ENCODE measurements at places on chromosomes 12 and 14.

DNA sequence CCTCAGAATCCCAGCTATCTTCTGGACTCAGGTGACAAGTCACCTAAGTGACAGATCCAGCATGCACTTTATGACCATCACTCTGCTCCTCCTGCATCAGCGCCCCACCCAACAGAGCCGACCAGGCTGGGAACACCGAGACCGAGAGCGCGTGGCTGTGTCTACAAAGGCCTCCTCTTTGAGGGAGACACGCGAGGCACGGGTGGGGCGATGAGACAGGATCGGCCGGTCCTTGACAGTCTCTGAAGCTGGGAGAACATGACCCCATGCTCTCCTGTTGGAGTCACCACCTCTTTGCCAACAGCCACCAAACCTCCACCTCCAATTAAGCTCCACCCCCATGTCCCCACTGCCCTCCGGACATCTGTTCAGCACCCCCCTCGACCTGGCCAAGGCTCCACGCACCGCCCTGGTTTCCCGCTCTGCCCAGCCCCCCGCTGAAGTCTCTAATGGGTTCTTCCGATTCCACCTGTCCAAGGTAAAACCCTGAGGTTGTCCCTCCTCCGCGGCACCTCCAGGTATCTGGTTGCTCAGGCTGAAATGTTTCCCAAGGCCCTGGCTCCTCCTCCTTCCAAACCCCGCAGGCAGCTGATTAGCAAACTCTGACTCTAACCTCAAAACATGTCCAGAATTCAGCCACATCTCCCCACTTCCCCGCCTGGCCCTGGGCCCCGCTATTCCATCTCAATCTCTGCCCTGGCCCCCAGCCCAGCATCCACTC is 31.5 kb downstream of the HSP90AA1 start:
- DNase-seq: peak; percentile 45

GRCh38 chr12:79997096-79997791 is 62.3 kb upstream of the PPP1R12A start:
- no peak for DNase-seq

DNA sequence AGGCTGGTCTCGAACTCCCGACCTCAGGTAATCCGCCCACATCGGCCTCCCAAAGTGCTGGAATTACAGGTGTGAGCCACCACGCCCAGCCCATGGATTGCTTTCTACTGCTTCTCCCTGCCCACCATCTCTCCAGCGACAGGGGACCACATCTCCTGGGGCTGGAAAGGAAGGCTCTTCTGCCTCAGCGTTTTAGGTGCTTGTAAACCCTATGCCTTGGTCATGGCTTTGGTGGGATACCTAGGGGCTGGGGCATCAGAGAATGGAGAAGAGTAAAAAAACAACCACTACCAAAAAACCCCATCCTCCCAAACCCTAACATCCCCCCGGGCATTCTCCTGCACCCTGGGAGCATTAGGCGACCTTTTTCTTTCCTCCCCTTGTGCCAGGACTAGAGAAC is 1.1 kb upstream of the TMEM121 start:
- no peak for DNase-seq

DNA sequence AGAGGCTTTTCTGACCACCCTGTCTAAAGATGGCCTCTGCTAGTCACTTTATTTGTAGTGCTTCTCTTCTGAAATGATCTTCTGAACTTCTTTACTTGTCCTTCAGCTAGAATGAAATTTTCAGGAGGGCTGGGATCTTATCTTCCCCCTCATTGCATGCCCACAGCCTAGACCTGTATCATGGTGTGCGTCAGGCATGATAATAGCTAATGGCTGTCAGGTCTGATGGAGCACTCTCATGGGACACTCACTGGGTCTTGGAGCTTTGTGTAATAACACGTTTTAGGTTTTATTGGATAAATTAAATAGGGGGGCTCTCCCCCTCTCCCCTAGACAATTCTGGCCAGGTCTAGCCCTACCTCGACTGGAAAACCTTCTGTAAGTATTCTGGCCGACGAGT is 97.1 kb upstream of the NRXN3 start:
- no peak for DNase-seq

DNA sequence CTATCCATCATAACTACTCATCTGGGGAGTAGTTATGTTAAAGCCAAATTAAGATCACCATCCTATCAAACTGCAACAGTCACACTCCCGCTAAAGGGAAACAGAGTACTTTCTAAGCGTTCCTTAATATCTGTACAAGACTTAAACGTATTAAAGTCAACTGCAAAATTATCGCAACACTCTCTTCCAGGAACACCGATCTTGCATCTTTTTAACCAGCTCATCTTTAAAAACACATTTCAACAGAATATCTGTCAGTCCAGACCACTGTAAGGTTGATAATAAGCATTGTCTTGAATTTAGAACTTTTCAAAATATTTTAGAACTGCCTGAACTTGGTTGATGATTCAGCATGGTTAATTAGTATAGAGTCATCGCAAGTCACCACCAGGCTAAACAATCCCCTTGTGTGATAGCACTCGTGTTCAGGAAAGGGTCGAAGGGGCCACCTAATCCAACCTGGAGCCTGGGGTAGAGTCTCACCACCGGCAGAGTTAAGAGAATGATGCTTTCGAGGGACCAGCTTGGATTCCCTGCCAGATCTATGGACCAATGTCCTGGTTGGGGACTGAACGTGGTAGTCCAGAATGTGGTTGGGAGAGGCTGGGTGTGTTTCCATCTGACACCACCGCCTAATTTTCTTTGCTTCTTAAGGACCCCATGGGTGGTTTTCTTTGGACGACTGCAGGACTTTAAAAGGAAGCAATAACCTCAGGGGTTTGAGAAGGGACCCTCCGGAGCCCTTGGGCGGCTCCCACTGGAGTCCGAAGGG is 890 bp downstream of the SPTLC2 start:
- no peak for DNase-seq

DNA sequence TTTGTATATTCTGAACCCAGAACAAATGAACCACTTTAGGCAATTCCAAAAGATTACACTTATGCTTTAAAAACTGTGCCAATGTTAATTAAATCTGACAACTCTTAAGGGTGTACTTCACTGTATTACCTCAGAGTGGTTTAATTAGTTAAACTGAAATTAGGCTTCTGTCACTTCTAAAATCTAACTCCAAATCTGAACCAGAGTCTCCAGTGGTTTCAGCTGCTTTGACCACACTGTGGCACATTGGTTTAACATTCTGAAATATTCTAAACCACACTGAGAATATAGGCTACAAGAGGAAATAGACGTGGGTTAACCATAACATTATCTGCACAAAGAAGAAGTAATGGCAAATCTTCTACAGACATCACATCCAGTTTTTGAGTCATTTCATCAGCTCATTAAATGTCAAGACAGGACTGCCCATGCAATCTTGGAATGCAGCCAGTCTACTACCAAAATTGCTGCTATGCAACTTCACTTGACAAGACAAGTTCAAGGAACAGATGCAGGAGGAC is 94.8 kb downstream of the LRP6 start:
- DNase-seq: peak; percentile 49

- peak; percentile 85 for DNase-seq
Measured at GRCh38 chr14:59254146-59254910, 65.9 kb downstream of the DAAM1 start.

- DNase-seq: no peak
Measured at GRCh38 chr14:103151270-103151945, 28.1 kb downstream of the TNFAIP2 start.

- DNase-seq: peak; percentile 35
Measured at GRCh38 chr12:65993173-65993572, 137.4 kb downstream of the LLPH start.

- no peak for DNase-seq
Measured at GRCh38 chr12:22682663-22683062, 57.7 kb downstream of the ETNK1 start.

DNA sequence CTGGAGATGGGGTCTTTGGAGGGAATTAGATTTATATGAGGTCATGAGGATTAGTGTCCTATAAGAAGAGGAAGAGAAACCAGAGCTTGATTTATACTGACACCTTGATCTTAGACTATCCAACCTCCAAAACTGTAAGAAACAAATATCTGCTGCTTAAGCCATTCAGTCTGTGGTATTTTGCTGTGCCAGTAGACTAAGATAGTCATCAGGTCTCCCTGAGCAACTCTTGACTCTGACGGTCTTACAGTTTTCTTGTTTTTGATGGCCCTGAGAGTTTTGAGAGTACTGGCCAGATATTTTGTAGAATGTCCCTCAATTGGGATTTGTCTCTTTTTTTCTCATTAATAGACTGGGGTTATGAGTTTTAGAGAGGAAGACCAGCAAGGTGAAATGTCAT is 51.7 kb downstream of the TSHR start:
- DNase-seq: no peak

GRCh38 chr12:64061868-64062375 is 160.2 kb downstream of the KICS2 start:
- DNase-seq: no peak

DNA sequence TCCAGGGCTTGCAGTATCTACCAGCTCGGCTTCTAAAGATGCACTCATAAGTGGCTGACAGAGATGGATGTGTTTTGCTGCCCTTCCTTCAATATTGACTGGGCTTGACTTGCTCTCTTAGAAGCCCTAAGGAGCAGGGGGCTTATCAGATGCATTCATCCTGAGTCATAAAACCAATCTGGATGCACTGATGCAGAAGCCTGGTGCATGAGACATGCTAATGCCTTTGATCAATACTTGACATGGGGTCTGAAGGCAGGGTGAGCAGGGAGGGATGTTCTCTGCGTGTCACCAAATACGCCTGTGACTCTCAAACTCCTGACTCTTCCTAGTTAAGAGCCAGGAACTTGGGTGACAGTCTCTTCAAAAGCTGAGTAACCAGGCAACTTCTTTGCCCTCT is 77.8 kb upstream of the HSPB8 start:
- DNase-seq: no peak

DNA sequence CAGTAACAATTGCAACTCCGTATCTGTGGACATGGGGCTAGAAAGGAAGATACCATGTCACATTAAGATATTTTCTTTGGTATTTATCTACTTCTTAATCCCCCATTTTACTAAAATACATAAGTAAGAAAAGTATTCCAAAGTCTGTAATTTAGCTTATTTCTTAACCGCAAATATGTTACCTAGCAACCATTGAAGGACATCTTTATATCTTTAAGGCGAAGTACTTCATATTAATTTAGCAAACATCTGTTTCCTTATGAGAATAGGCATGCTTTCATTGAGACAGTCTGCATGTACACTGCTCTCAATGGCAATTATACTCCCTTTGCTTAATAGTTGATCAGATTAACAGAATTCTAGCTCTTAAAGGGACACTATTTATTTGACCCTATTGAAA is 88.8 kb downstream of the NAV3 start:
- no peak for DNase-seq

GRCh38 chr12:27261866-27262265 is 17.8 kb downstream of the STK38L start:
- no peak for DNase-seq

DNA sequence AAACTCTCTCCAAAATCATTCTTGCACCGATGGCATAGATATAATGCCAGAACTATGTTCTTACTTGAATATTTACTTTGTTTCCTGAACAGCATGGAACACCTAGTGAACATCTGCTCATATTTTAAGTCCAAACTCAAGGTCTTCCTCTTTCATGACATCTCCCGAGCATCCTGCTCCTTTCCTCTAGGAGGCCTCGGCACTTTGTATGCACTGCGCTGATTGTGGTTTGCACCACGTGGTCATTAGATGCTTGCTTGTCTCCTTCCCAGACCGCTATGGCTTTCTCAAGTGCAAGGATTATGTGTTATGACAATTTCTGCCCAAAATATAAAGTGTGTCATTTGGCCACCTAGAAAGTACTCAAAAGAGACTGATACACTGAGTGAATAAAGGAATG is 912.0 kb downstream of the GALC start:
- DNase-seq: no peak

DNA sequence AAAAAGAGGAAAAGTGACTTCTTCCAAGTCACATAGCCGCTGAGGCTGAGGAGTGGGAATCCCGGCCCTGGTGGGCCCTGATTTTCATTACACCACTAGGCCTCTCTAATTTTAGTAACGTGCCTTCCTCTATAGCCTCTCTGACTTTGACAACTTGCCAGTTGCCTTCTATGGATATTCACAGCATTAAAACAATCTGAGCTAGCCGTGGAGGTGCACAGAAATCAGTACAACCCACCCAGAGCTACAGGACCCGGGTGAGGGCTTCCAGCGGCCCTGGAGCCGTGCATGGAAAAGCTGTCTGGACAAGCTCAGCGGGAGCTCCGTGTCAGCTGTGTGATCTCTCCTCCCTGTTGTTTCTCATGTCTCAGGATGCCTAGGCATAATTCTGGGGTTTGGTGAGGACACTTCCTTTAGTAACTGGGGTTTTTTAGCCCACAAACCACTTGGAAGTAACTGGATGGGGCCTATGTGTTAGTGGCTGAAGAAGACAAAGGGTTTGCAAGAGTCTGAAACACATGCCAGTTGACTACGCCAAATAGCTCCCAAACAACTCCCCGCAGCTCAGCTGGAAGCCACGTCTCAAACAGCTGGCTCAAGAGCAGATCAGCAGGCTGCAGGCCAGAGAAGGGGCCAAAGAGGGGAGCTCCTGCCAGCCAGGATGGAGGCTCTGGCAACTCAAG is 53.0 kb downstream of the SSH1 start:
- peak; percentile 85 for DNase-seq

GRCh38 chr14:56124327-56124726 is 6.1 kb downstream of the PELI2 start:
- peak; percentile 22 for DNase-seq

GRCh38 chr12:101769865-101770264 is 30.6 kb upstream of the SYCP3 start:
- DNase-seq: no peak

GRCh38 chr12:117583677-117584225 is 222.3 kb upstream of the NOS1 start:
- DNase-seq: no peak

Data from fibroblast of skin of left biceps (primary cell).